Right kidney (tissue), 9 donors: ENCODE measurements at places on chromosomes 13 and 19.

DNA sequence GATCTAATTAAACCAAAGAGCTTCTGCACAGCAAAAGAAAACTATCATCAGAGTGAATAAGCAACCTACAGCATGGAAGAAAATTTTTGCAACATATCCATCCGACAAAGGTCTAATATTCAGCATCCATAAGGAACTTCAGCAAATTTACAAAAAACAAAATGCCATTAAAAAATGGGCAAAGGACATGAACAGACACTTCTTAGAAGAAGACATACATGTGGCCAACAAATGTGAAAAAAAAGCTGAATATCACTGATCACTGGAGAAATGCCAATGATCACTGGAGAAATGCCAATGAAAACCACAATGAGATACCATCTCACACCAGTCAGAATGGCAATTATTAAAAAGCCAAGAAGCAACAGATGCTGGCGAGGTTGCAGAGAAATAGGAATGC lies 32.5 kb downstream of the ZNF582 start:
- DNase-seq, result no peak

GRCh38 chr19:10422046-10422461 lies 1.7 kb downstream of the PDE4A start:
- no peak for DNase-seq

GRCh38 chr19:41027273-41027967 lies 36.3 kb downstream of the CYP2B6 start:
- DNase-seq, result no peak

DNA sequence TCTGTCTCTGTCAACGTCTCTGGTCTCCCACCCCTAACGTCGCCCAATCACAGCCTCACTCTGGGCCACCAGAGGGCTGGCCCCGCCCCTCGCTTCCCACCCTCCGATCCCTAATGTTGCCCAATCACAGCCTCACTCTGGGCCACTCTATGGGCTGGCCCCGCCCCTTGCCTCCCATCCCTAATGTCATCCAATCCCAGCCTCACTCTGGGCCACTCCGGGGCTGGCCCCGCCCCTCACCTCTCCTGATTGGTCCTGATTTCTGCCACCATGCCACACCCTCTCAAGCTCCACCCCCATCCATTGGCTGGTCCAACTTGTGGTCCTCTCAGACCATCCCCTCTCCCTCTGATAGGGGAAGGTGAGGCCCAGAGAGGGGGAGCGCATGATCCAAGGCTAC lies 24.9 kb downstream of the CELF5 start:
- no peak for DNase-seq

- DNase-seq, result no peak
These were observed 222.9 kb downstream of the SLITRK5 start for GRCh38 chr13:87894059-87894458.

- DNase-seq, result no peak
These were observed 327.6 kb upstream of the PCDH9 start for GRCh38 chr13:67557642-67558241.

- DNase-seq, result no peak
These were observed 15.0 kb upstream of the ALOX5AP start for GRCh38 chr13:30720172-30720869.

DNA sequence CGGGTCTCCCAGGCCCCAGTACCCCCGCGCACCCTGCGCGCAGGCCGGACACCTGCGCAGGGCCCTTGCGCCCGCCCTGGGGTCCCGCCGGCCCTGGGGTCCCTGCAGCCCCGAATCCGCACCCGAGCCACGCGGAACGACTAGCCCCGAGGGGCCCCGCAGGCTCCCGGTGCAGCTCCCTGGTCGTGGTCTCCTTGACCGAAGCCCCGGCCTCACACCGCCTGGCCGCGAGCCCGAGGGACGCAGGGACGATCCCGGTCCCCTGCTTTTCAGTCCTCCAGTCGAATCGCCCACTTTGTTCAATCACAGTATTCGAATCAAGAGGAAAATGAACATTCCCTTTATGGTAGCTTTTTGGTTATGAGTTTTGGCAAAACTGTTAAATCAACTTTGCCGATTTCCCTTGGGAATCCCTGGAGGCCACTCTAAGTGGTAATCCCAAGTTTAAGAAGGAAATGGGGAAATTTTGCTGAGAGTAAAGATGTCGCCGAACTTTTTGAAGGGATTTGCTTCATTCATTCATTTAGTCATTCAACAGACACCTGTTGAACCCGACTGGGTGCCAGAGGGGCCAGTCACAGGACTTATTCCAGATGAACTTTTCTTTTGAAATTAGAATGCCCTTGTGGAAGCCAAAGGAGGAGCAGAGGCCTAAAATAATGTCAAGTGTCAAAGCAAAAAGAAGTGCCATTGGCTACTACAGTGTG lies 75.0 kb downstream of the ZIC5 start:
- peak; percentile 56 for DNase-seq

- no peak for DNase-seq
These were observed 504.5 kb downstream of the FOXO1 start for GRCh38 chr13:40161931-40162330.

- no peak for DNase-seq
These were observed 293.3 kb upstream of the MAB21L1 start for GRCh38 chr13:35769812-35770211.

DNA sequence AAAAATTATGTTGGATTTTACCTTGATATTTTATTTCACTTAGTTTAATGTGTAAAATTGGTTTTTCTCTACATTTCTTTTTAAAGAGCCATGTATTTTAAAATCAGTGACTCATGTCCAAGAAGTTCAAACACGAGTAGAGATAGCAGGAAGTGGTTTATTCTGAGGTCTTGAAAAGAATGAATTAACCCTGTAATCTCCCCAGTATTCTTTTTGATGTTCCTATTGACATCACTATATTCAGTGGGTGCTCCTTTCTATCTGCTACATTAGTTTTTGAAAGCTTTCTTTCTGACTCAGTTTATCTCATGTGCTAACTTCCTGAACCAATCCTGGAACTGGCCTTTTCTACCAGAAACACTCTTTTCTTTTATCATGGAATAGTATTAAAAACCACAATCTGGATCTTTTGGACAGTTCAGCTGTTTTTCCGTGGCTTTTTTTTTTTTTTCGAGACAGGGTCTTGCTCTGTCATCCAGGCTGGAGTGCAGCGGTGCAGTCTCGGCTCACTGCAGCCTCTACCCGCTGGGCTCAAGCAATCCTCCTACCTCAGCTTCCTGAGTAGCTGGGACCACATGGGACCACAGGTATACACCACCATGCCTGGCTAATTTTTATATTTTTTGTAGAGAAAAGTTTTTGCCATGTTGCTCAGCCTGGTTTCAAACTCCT lies 114.9 kb downstream of the PCCA start:
- no peak for DNase-seq

GRCh38 chr13:87671753-87672605 lies 808 bp downstream of the SLITRK5 start:
- peak; percentile 66 for DNase-seq

- no peak for DNase-seq
These were observed 162.9 kb upstream of the NBEA start for GRCh38 chr13:34779171-34779570.

- peak; percentile 37 for DNase-seq
These were observed 705 bp downstream of the STXBP2 start for GRCh38 chr19:7637374-7638256.

DNA sequence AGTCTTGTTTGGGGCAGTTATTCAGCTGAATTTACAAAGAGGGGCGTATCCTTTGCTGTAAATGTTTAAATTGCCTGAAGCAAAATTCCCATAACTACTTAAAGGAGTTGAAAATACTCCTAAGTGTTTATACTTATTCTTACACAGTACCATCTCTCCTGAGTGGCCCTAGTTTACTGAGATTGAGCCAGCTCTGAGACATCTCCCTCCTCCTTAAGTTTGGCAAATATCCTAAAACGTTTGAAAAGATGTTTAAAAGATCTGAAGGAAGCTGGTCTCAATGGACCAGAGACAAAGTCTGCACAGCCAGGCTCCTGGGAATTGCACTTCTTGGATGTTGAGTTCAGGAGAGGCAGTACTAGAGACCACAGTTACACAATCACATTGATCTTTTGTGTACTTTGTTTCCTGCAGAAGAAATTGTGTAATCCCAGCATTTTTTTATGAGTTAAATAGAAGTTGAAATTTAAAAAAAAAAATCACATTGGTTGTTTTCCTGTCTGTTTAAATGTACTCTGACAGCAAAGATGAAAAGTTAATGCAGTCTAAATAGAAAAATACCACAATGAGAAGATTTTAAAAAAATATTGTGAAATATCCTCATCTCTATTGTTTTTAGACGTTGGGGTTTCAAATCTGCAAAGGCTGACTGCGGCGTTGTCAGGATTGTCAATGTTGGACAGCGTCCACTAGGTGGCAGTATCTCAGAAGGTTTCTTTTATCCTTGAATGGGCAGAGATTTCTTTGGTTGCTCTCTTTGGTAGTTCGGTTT lies 20.7 kb downstream of the TNFSF11 start:
- DNase-seq, result peak; percentile 23

DNA sequence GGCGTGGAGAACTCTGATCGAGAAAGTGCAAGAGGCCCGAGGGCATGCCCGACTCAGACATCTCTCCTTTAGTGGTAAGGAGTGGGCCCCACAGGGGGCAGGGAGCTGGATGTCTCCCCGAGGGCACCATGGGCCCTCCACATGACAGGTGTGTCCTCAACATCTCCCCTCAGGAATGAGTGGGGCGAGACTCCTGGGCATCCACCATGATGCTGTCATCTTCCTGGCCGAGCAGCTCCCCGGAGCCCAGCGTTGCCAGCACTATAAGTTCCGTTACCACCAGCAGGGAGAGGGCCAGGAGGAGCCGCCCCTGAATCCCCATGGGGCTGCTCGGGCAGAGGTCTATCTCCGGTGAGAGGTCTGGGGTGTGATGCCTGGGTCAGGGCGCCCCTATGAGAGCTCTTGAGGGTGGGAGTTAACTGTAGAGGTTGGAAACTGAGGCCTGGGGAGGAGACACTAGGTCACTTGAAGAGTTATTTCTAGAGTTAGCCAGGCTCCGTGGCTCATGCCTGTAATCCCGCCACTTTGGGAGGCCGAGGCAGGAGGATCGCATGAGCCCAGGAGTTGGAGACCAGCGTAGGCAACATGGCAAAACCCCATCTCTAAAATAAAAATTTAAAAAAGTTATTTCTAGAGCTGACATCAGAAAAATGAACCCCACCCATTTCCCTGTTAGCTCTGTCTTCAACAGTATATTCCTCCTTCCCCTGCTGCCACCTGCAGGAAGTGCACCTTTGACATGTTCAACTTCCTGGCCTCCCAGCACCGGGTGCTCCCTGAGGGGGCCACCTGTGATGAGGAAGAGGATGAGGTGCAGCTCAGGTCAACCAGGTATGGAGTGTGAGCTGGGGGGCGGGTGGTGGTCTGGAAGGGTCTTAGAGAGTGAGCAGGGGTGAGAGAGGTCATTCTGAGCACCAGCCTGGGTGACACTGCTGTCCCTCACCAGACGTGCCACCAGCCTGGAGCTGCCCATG lies 5.1 kb downstream of the IGFLR1 start:
- DNase-seq, result no peak

GRCh38 chr19:33458807-33459206 lies 62.8 kb downstream of the PEPD start:
- no peak for DNase-seq

GRCh38 chr19:5625641-5626040 lies 2.8 kb downstream of the SAFB start:
- DNase-seq, result no peak

GRCh38 chr13:22028831-22029230 lies 358.0 kb downstream of the FGF9 start:
- DNase-seq, result no peak

GRCh38 chr19:49150106-49150943 lies 4.9 kb downstream of the HRC start:
- peak; percentile 100 for DNase-seq

DNA sequence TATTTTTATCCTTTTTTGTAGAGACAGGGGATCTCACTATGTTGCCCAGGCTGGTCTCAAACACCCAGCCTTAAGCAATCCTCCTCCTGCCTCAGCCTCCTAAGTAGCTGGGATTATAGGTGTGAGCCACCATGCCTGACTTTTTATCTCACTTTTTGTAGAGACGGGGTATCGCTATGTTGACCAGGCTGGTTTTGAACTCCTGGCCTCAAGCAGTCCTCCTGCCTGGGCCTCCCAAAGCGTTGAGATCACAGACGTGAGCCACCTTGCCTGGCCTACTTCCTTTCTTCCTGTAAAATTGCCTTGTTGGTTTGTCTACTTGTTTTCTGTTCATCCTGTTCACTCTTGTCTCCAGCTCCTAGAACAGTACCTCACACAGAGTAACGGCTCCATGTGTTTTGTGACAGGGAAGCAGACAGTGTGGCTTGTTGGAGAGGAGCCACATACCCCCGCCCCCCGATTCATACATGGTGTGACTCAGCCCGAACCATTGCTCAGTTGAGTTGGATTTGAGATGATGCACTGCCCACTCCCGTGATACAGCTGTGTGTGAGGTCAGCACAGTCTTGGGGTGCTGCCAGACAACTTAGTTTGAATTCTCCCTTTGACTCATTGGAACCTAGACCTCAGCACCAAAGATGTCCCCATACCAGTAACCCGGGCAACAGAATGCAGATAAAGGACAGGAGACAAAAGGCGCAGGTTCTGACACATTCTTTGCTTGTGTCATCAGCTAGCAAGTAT lies 34.2 kb downstream of the GPR42 start:
- DNase-seq, result no peak

- DNase-seq, result no peak
These were observed 9.8 kb upstream of the CDC42EP5 start for GRCh38 chr19:54482889-54483288.

DNA sequence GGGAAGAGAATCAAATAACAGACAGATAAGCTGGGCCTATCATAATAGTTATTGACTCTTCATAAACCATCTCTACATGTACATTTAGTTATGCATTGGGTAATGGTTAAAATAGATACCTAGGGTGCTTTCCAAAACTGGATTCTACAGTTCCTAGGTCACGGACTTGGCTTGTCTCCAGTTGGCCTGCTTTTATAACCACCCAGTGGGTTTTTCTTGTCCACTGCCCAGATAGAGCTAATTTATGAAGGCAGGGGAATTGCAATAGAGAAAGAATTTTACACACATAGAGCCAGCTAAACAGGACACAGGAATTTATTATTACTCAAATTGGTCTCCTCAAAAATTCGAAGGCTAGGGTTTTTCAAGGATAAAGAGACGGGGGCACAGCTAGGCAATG lies 97.3 kb downstream of the FAM216B start:
- no peak for DNase-seq
